CD4-positive, alpha-beta T cell treated with Interleukin-17A for 1 hour (primary cell): ENCODE measurements at places on chromosomes 1 and 21.

DNA sequence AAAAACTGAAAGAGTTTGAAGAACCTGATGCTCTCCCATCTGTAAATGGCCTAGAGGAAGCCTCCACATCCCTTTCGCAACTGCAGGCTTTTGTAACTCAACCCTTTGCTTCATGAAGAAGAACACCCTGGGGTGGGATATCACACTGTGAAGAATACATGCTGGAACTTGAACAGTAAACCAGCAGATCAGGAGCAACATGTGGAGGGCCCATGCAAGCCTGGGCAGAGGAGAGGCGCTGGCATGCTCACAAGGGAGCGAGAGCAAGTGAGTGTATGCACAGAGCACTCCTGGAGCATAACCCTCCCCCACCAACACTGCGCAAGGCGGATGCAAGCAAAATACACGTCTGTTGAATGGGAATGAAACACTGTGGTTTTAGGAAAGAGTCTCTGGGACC lies 24.6 kb upstream of the SPAG17 start:
- no peak for DNase-seq

- DNase-seq, result no peak
Observed at GRCh38 chr1:1123581-1124507, 8.0 kb upstream of the C1orf159 start.

- DNase-seq, result no peak
Observed at GRCh38 chr1:246320286-246320685, 186.8 kb downstream of the SMYD3 start.

GRCh38 chr1:75672528-75673393 lies 51.7 kb upstream of the ACADM start:
- DNase-seq, result no peak

DNA sequence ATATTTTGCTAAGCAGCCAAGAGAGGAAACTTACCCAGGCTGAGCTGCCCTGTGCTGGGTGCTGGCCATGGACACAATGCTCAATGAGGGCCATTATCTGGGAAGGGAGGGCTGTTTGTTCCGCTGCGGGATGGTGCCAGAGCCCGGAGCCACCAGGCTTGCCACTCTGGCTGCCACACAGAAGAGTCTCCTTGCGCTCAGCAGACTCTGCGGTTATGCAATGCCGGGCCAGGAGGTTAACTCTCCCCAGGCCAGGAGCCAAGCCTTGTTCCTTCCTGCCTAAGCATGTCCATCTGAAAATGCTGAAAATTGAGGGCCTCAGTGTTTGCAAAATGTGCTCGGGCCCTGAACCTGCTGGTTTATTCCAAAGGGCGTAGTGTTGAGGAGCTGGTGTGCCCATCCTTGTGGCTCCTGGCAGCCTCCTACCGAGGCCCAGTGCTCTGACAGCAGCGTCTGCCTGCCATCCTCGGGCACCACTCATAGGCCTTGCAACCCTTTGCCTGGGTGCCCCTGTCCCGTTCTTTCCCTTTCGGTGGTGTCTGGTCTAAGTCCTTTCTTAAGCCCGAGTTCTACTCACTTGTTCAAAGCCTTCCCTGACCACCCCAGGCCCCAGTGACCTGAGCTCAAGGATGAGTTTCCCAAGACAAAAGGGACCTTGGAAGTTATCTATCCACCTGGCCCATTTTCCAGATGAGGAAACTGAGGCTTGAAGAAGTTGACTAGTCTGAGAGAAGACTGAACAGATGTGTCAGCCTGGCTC lies 133.8 kb upstream of the EDN2 start:
- no peak for DNase-seq

GRCh38 chr1:10663678-10664035 lies 132.8 kb downstream of the CASZ1 start:
- no peak for DNase-seq

DNA sequence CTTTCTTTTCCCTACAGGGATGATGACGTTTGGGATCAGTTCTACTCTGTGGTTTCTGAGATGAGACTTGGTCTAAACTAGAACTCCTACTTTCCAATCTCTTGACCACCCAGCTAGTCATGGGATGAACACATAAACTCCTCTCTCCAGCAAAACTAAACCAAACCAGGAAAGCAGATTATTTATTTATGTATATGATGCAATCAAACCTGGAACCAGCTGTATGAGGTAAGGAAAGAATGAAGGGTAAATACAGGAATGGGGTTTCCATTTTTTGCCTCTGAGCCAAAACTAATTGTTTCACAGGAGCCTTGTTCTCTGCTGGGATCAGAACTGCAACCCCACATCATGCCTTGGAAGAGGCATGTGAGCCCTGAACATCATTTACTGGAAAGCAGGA lies 3.3 kb upstream of the AGT start:
- no peak for DNase-seq

GRCh38 chr1:199808110-199808870 lies 219.2 kb upstream of the NR5A2 start:
- no peak for DNase-seq
